ENCODE measurements at places on chromosomes 7 and 10. TPM values are rescaled to one million over a fixed set of nuclear protein-coding genes. Genes with fewer than 3 reads are reported as not detected.

Gene ADIRF
- total RNA-seq = not detected

Gene CALML3
- not detected for total RNA-seq

Gene CPED1
- not detected for total RNA-seq

Gene ANKRD22
- 0.35 TPM for total RNA-seq

All from A549 treated with CORT108297 at 1 μM for 4 hours (cell line).